ENCODE measurements at places on chromosomes 3 and 15. TPM values are rescaled to one million over a fixed set of nuclear protein-coding genes. Genes with fewer than 3 reads are reported as not detected.

GRCh38 chr15:25771338-25771706 is 91.8 kb downstream of the ATP10A start:
- no peak for DNase-seq

HTR3E gene
- not detected for total RNA-seq

IL5RA gene
- not detected for total RNA-seq

DNA sequence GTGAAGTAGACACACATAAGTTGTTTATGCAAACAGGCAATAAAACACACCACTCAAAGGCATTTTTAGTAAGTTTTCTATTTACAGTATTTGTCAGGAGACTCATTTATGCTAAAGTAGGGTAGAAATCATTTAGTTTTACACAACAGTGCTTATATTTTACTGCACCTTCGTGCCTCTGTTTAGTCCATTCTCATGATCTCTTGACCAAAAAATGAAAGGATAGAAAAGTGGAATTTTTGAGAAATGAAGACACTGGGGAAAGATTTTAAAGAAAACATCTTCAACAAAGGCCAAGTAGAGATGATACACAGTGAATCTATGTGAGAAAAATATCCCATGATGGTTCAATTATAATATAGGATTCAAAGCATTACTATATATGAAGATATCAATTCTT is 114.9 kb downstream of the SAMMSON start:
- DNase-seq: no peak

DNA sequence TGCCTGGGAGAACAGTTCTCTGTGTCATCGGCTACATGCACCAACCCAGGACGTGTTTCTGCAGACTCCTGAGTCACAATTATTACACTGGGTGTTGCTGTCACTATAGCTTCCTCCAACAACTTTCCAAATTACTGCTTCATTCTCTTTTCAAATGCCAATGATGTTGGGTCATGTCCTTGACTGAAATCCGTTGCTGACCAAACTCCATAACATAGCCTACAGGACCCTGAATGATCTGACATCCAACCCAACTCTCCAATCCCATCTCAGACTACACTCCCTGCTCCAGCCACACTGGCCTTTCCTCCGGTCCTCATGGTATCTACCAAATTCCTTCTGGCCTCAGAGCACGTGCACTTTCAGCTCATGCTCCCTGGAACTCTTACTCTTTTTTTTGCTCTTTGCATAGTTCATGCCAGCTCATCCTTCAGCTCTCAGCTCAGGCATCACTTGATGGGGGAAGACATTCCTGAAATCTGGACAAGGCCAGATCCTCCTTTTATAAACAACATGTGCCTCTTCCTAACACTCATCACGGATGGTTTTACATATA is 108.8 kb upstream of the PTPRG start:
- no peak for DNase-seq

FGF12 gene
- 32.5 TPM for total RNA-seq

- no peak for DNase-seq
Measured at GRCh38 chr3:59514865-59515482, 465.1 kb upstream of the CFAP20DC start.

GMNC gene
- not detected for total RNA-seq

PRTG gene
- 16.4 TPM for total RNA-seq

DNA sequence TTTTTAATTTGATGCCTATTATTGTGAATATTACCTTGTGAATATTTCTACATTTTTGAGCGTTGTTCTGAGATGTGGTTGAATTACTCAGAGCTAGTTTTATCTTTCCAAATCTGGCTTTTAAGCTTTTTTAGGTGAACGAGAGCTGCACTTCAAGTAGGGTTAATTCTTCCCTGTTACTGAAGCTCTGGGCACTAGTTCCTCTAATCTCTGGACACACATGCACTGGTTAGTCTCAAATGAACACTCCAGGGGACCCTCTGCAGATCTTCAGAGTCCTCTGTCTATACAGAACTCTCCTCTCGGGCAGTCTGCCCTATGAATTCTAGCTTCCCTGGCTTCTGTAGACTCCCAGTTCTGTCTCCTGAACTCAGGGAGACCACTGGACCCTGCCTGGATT is 237.5 kb upstream of the TBC1D5 start:
- no peak for DNase-seq

MCF2L2 gene
- 1.0 TPM for total RNA-seq

- no peak for DNase-seq
Measured at GRCh38 chr3:5006755-5007202, 27.5 kb downstream of the BHLHE40 start.

DNA sequence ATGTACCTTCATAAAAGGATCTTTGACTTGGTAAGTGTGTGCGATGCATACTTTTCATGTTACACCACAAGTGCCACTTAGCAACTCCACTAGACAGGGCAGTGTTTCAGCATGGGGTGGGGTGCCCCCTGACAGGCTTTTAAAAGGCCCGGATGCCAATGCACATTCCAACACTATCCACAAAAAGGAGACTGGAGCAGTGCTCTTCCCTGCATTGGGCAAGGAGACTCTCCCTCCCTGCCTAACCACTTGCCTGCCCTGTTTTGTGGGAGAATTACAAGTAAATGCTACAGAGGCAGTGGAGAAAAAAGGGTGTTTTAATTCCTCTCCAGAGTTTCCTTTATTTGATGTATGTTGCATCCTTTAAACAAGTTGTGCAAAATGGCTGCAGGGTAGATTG is 1.7 kb upstream of the RARB start:
- no peak for DNase-seq

DNA sequence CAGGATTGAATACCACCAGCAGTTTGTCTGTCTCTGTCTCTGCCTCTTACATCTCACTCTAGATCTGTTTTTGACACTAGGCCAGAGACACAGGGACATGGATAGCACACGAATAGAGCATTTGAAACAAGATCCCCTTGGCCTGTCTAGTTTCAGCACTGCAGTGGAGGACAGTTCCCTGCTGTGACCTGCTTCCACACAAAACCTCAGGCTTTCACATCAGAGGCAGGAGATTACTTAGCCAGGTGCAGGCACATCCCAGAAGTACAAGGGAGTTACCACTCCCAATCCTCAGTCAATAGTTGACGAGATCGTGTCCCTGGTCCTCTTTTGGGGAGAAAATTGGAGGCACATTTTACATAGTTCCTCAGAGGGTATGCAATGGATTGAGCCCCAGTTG is 34.0 kb upstream of the CCK start:
- DNase-seq: peak; percentile 8

DNA sequence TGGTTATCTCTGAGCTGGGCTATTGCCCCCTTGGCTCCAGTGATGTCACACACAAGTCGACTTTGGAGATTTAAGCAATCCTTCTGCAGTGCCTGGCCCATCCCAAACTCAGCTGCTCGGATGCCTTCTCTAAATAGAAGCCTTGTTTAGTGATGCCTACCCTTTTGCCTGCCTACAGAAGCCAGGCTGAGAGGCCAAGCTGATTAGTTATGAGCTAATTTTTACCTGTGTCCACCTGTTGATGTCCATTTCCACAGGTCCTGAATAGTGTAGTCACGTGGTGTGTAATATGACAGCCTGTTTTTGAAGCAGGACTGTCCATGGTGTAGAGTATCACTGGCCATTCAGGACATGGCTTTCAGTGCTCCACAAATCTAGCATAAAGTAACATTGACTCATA is 45.5 kb downstream of the SSUH2 start:
- no peak for DNase-seq

DNA sequence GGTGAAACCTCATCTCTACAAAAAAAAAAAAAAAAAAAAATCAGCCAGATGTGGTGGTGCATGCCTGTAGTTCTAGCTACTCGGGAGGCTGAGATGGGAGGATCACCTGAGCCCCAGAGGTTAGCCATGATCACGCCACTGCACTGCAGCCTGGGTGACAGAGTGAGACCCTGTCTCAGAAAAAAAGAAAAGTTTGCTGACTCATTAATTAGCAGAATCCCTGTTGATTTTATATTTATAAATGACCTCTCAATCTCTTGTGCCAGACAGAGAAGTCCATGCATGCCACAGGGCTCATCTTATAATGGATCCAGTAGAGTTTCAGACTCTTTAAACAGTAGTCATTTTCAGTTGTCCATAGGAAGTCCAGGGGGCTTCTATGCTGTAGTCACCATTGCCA is 32.9 kb downstream of the ABHD6 start:
- DNase-seq: no peak

DNA sequence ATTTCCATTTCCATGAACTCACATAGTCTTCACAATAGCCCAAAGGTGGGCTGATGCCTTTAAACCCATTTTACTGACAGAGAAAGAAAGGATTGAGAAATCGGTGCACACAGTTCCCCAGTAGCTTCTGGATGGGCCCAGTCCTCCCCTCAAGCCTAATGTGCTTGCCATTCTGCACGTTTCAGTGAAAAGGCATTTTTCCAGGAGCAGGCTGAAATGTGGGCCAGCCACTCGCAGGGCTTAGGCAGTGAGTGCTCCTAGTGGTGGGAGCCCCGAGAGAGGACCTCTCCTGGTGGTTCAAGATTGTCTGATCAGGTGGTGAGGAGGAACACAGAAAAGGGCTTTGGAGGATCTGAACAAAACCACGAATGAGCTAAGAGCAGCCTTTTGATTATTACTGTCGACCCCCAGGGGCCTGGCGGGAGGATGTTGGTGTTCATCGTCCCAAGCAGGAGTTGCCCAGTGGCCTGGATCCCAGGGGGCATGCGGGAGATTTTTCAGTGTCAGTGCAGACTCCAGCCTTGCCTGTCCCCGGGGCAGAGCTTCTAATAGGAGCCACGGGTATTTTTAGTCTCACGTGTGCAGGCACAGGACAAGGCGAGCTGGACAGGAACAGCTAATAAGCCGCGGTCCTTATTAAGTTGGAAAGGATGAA is 8.7 kb upstream of the KY start:
- DNase-seq: no peak

TNIK gene
- 12.2 TPM for total RNA-seq

GRCh38 chr15:85748176-85748575 is 46.5 kb downstream of the KLHL25 start:
- DNase-seq: no peak

GRCh38 chr3:20225769-20226168 is 39.8 kb upstream of the SGO1 start:
- DNase-seq: peak; percentile 76

GRCh38 chr3:117600112-117600511 is 890.5 kb downstream of the TUSC7 start:
- no peak for DNase-seq

GRCh38 chr3:149388001-149388440 is 10.6 kb upstream of the TM4SF1 start:
- DNase-seq: no peak

GOLGA8N gene
- total RNA-seq: 0.29 TPM

GRCh38 chr3:2274526-2274925 is 175.9 kb downstream of the CNTN4 start:
- DNase-seq: no peak

DNA sequence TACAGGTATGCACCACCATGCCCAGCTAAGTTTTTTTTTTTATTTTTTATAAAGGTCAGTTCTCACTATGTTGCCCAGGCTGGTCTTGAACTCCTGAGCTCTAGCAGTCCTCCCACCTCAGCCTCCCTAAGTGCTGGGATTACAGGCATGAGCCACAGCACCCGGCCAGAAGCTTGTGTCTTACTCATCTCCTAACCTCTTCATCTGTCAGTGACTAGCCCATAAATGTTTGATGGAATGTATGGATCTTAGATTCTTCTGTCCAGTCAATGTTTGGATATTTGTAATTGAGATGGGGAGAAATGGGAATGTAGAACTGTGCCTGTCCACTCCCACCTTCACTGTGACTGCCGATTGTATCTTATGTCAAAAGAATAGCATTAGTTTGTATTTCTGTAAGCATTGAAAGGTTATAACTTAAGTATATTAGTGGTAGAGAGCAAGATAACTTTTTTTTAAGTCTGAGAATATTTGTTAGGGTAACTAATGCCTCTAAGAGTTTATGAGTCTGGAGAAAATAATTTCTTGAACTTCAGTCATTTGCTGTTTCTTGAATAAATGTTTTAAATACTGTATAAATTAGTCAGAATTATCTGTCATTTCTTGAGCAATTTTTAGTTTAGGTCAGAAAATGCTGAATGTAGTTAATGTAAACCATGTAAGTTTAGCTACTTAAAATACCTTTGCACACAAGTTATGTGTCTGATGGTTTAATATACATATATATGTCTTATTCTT is 215.3 kb upstream of the CGNL1 start:
- DNase-seq: no peak

BSN gene
- total RNA-seq: 0.11 TPM

DNA sequence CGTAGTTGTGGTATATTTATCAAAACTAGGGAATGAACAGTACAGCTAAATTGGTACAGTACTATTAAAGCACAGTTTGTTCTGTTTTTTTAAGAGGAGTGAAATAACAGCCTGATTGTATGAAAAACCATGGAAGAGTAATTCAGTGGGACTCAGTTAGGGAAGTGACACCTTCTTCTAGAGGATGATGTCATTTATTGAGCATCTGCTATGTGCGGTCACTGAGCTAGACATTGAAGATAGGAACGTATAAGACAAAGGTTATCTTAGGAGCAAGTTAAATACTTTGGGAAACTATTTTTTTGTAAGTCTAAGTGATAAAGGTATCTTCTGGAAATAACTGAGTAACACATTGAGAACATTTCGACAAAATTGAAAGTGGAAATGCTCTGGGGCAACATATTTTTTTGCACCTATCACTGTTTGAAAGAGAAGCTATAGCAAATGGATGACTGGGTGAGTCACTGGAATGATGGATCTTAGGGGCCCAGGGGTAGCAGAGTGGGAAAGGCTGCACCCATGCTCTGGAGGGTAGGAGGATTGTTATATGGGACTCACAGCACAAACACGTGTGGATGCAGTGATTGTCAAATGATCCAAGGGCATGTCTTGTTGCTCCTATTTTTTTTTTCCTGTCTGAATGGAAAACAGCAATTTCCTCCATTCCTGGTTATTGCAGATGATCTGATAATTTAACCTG is 43.0 kb downstream of the OXNAD1 start:
- DNase-seq: no peak

- DNase-seq: no peak
Measured at GRCh38 chr3:185929192-185930151, 8.3 kb downstream of the TRA2B start.

PAK6 gene
- total RNA-seq: not detected

KCNH8 gene
- total RNA-seq: 0.24 TPM

GRCh38 chr15:51672913-51673857 is 8.1 kb upstream of the SCG3 start:
- peak; percentile 33 for DNase-seq

DNA sequence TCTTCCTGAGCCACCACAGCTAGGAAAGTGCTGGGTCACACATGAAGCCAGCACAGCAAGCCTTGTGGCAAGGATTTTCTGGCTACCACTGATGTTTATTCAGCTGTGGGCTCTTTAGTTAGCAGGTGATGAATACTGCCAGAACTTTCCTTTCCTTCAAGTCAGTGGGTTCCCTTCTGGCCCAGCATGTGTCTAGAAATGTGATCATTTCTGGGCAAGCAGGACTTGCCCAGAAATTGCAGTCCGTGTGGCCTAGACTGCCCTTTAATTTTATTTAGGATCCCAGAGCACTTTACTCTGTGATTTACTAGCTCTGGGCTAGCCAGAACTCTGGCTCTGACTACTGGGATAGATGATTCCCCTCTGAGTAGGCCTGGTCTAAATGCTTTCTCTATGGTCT is 397.5 kb downstream of the ZIC4 start:
- no peak for DNase-seq

- DNase-seq: peak; percentile 51
Measured at GRCh38 chr3:77052733-77053670, 13.1 kb downstream of the ROBO2 start.

GRCh38 chr15:77759896-77760592 is 127.3 kb upstream of the LINGO1 start:
- DNase-seq: no peak

- peak; percentile 22 for DNase-seq
Measured at GRCh38 chr3:79551997-79552396, 215.8 kb downstream of the ROBO1 start.
